ENCODE measurements at places on chromosomes 7 and 10. TPM values are rescaled to one million over a fixed set of nuclear protein-coding genes. Genes with fewer than 3 reads are reported as not detected.
A peak's percentile ranks its signal among the peaks of the same experiment; 100 is the strongest.

CC2D2B gene
- 0.11 TPM for total RNA-seq

TCF7L2 gene
- total RNA-seq = 2.9 TPM

PHKG1 gene
- 0.38 TPM for total RNA-seq

DNA sequence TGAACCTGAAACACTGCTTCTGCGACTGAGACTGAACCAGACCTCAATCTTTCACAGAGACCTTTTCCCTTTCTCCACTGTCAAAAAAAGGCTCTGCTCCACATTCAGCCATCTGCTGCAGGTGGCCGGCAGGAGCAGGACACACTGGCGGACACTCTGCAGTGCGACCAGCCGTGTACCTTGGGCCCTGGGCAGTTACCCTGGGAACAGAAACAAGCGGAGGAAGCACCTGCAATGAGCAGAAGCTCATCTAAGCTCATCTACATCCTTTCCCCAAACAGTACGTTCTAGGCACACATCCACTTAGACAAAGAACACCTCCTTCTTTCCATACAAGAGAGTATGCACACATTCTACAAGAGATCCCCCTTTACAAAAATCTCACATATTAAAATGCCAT lies 22.8 kb downstream of the VOPP1 start:
- no peak for DNase-seq

DNA sequence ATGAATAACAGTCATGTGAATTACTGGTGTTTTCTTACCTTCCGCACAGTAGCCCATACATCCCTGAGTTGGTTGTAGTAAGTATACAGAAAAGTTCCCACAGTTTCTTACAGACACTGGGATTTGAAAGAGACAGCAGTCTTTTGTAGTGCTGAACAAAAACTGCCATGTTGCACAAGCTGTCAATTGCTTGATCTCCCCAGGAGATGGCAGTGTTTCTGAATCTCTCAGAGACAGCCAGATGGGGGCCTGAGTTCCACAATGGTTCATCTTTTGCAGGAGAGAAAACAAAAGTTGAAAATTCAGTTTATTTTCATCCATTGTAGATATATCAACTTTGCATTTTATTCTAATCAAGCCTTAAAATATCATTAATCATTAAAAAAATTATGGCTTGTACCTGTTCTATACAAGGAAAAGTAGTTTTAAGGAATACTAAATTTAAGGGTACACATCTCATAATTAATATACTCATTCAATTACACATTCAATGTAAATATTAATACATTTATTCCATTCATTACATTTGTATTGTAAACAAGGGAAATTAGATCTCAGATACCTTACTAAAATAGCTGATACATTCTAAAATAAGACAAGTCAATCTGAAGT lies 14.5 kb downstream of the VWDE start:
- peak; percentile 73 for DNase-seq

Measured in LHCN-M2 (cell line).